CD4-positive, alpha-beta T cell treated with Interleukin-6 for 4 hours (primary cell): ENCODE measurements at places on chromosomes 3 and 15.
A peak's percentile ranks its signal among the peaks of the same experiment; 100 is the strongest.

DNA sequence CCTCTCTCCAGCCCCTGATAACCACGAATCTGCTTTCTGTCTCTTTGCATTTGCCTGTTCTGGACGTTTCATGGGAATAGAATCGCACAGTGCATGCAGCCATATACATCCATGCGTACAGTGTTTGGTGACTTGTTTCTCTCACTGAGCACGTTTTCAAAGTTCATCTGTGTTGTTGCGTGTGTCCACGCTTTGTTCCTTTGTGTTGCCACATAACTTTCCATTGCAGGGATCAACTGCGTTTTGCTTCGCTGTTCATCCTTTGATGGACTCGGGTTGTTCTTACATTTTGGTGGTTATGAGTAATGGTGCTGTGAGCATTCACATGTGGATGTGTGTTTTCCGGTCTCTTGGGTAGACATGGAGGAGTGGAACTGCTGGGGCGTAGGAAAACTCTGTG, 56.4 kb upstream of the TAMM41 start:
- DNase-seq: no peak

DNA sequence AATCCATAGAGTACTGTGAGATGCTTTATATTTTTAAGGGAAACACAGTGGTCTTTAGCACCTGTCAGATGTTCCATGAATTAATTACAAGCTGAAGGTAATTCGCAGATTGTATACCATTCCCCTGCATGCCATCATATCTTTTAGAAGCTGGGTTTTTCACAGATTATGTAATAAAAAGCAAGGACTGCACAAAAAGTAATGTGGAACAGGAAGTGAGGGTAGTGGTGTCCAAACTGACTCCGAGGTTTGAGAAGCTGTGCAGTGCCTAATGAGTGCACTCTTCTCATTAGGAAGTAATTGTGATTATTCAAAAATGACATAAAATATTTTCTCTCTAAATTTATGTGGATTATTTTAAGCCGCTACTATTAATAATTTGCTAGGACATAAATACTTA, 123.2 kb downstream of the GOLIM4 start:
- DNase-seq: no peak

- no peak for DNase-seq
Measured at GRCh38 chr3:53800041-53800906, 45.9 kb downstream of the CHDH start.

DNA sequence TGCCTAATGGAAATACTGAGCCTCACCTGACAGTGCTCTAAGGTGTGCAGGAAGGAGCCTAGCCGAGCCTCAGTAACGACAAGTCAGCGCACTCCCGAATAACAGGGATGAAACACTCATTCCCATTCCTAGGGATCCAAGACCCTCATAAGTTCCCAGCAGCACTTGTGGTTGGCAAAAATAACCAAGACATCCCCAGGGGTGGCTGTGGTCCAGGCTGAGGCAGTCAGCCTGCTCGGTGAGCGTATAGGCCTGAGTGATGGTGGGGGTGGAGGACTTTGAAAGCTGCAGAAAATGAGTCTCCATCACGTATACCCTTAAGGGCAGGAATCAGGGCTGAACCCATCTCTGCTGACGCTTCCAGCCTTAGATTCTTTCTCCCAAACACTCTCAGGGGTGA, 120.1 kb downstream of the SMAD6 start:
- no peak for DNase-seq

DNA sequence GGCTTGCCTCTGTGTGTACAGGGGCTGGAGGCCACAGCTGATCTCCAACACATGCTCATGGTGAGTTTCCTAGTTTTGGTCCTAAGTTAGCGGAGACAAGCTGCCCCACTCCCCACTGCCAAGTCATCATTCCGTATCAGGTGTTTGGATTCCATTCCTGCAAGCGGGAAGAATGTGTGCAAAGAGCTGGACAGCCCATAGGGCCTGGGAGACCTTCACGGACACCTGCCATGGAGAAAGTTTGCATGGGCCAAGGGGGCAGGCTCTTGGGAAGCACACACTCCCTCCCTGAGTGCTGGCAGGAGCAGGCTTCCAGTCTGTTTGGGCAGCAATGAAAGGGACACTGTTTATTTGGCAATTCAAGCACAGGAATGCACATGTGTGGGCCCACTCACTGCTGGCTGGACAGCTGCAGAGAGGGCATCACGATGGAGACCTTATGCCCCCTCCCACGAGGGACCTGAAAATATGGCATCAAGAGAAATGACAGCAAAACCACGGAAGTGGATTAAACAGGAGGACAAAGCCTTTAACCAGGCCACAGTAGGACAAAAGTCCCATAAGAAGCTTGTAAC, 149.7 kb downstream of the KLF13 start:
- DNase-seq: no peak

- DNase-seq: no peak
Measured at GRCh38 chr15:43150191-43150929, 17.0 kb downstream of the TMEM62 start.

- DNase-seq: no peak
Measured at GRCh38 chr3:134897391-134898141, 102.5 kb downstream of the EPHB1 start.

- no peak for DNase-seq
Measured at GRCh38 chr15:37112171-37112570, 11.8 kb upstream of the MEIS2 start.

DNA sequence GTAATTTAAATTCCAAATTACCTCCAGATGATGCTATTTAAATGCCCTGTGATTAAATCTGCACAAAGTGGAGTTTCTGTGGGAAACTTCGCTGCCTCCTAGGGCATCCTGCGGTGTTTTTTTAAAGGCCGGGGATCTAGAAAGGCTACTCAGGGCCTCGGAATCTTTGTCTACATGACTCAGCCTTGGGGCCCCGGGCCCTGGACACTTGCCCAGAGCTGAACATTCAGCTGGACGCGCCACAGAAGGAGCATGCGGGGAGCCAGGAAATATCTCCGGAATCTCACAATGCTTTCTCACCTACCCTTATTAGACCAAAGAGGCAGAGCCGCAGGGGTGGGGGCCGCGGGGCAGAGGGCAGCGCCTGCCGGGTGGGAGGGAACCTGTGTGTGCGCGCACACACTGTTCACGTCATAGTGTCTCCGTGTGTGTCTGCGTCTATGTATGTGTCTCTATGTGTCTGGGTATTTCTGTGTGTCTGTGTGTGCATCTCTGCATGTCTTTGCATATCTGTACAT, 145.5 kb upstream of the TPM1 start:
- no peak for DNase-seq

GRCh38 chr15:66957431-66957720, 108.0 kb upstream of the SMAD3 start:
- no peak for DNase-seq

DNA sequence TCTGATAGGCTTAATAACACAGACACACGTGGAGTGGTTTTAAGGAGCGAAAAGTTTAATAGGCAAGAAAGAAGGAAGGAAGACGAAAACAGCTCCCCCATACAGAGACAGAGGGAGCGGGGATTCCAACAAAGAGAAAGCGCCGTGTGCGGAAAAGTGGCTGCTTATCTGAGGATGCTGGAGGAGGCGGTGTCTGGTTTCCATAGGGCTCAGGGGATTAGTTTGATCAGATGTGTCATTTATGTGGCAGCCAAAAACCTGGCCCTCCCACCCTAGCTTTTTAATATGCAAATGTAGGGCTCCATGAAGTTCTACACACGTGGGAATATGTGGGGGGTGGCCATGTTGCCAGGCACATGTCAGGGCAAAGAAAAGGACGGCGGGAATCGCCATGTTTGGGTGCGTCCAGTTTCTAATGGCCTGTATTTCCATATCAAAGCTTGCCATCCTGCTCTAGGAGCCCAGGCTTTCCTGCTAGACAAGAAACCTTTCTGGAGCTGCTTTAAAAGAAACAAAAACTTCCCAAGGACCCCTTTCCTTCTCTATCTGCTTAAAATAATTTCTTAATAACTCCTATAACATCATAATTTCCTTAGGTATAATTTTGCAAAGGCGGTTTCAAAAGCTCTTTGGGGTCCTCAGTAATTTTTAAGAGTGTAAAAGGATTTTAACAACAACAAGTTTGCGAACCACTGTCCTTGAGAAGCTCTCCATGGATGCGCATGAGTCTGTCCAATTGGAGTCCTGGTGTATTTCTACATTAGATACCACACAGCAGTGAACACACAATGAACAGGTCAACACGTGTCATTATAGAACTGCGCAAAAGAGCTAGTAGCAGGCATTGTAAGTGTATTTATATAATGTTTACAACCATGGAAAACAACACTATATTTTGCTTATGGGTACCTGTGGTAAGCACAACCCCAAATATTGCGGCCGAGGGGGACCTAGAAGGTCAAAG, 622 bp upstream of the ZNF589 start:
- no peak for DNase-seq

DNA sequence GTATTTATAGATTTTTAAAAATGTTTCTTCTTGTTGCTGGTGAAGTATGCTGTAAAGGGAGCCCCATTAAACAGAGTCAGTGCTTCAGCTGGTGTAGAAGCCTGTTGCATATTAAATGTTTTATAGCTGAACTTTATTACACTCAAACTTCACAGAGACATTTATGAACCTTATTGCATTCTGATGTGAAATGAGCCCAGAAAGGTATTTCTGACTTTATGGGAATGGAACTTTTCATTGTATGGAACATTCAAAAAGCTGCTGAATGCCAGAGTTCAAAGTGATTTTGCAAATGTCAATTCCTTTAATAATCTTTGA, 329.3 kb upstream of the RASGRP1 start:
- no peak for DNase-seq

- DNase-seq: no peak
Measured at GRCh38 chr3:45425237-45425933, 37.0 kb downstream of the LARS2 start.

GRCh38 chr15:82663186-82663600, 16.0 kb upstream of the CPEB1 start:
- peak; percentile 42 for DNase-seq

- no peak for DNase-seq
Measured at GRCh38 chr3:140167600-140168281, 232.8 kb downstream of the CLSTN2 start.

DNA sequence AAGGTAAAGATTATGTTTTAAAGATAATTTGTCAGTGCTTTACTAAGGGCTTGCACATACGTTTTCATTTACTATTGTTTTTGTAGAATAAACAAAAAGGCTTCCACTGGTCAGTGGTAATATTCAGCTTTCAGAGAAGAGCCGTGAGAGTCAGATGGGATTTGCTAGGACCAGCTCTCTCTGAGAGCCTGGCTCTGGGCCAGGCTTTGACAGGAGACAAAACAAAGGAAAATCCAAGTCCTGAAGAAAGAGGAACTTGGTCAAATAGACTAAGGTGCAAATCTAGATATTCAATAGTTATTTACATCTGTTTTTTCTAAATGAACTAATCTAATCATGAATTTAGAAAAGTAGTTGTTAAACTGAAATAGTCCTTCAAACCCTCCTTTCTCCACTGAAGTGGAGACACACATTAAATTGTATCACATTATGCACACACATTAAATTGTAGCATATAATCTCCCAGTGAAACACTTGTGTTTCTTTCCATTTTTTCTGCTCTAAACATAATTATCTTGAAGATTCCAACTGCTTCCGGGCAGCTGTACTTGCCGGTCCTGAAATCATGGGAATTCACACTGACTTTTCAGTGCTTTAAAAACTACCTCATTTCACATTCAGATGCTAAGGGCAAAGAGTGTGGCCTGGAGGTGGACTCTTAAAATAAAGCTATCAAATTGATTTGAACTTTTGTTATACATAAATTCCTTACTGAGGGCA, 55.1 kb upstream of the FILIP1L start:
- no peak for DNase-seq

DNA sequence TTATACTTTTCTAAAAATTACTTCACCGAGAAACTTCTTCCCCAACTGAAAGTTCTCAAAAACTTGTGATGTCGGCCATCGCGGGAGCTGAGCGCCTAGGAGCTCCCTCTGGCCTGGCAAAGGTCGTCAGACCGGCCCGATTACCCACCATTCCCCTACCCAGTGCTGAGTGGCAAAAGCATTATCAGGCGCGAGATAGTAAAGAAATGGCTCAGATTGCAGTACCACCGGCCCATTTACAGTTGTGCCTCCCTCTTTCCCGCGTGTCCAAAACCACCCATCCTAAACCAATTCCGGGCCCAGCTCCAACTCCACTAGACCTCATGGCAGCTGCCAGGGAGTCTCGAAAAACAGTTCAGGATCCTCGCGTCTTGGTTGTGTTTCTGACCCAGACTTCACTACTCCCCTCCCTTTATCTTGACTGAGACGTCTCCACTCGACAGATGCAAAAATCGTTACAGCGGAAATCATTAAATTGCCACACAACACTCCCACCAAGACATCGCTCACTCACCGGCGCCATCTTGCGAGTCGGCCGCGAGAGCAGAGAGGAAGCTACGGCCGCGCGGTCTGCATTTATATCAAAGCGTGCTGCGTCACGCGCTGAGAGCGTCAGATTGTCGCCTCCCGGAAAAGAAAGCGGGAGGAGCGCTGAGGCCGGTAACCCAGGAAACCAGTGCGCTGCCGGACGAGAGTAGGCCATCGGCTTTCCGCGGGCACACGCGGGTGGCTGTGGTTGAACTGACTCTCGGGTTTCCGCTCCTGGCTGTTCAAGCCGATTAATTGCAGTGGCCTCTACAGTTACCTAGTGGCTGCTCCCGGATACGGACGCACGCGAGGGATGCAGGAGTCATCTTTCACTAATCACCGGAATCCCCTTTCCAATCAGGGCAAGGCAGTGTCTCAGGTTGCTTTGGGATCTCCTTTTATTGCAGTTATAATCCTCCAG, at the start of gene RPL22L1:
RPL22L1 (minus strand) TSS at position 551 of the 949 bp plus-strand sequence; CDS start at position 523, 28 bp downstream.
- DNase-seq: peak; percentile 94

GRCh38 chr15:45048794-45049631, 26.0 kb downstream of the SORD start:
- no peak for DNase-seq

- no peak for DNase-seq
Measured at GRCh38 chr3:62128051-62128450, 245.3 kb downstream of the FEZF2 start.

GRCh38 chr15:59180945-59181600, 25.6 kb upstream of the LDHAL6B start:
- DNase-seq: no peak

- peak; percentile 36 for DNase-seq
Measured at GRCh38 chr3:46690798-46691197, 2.7 kb downstream of the ALS2CL start.

GRCh38 chr15:33567652-33568051, 256.9 kb downstream of the RYR3 start:
- DNase-seq: no peak

GRCh38 chr15:48766196-48766595, 44.7 kb downstream of the CEP152 start:
- DNase-seq: no peak

DNA sequence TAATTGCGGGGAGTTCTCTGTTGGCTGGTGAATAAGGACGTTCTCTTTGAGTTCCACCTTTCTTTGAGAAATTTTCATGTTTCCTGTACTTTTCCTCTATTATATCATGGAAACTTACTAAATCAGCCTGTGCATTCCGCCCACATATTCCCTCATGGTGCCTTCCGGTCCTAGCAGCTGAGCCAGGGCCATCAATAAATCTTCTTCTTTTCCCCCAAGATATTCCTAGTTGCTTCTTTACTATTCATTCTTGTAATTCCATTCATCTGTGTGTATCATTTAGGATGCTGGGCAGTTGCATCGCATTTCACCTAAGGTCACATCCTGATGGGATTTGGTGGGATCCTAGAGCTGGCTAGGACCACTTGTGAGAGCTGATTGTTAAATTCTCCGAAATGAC, 139.2 kb downstream of the RBMS3 start:
- DNase-seq: no peak

- DNase-seq: no peak
Measured at GRCh38 chr3:54817628-54818027, 110.2 kb downstream of the LRTM1 start.

GRCh38 chr3:176293276-176293675, 904.0 kb downstream of the TBL1XR1 start:
- no peak for DNase-seq
